ENCODE measurements at places on chromosomes 1 and 21.

GRCh38 chr1:106523497-106523896, 533.0 kb upstream of the PRMT6 start:
- DNase-seq = no peak

- DNase-seq = peak; percentile 48
These were observed 8.9 kb upstream of the LEFTY1 start for GRCh38 chr1:225897595-225898514.

DNA sequence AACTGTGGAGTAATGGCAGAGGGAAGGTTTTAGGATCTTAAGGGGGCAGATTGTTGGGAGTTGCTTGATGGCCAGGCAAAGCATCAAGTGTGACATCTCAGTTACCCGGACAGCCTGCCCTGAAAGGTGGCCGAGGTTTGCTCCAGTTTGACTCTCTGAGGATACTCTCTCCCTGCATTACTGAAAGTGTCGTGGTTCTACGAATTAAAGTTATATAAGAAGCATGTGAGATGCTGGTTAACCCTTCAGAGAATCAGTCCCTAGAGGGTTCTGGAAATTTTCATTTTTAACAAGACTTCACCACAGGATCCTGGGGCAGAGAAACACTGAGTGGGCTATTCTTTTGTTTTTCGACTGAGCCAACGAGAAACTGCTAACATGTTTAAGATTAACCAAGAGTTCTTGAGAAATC, 689 bp upstream of the ZNF644 start:
- no peak for DNase-seq

- no peak for DNase-seq
These were observed 85.3 kb upstream of the ARHGAP29 start for GRCh38 chr1:94322696-94323095.

DNA sequence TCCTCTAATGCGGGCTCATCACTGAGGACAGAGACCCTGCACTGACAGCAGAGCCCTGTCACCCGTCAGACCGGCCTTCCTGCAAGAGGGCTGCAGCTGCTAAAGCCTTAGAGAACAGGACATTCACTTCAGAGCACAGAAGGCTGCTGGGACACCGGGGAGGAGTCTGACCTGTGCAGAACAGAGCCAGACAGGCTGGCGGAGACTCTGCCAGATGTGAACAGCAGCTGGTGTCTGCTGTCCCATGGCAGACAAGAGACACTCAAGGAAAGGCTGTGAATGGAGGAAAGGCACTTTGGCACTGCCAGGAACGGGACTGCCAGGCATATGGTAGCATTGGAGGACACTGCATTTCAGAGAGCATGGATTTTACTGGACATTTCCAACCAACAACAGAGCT, 21.4 kb downstream of the MRAP start:
- DNase-seq = no peak

DNA sequence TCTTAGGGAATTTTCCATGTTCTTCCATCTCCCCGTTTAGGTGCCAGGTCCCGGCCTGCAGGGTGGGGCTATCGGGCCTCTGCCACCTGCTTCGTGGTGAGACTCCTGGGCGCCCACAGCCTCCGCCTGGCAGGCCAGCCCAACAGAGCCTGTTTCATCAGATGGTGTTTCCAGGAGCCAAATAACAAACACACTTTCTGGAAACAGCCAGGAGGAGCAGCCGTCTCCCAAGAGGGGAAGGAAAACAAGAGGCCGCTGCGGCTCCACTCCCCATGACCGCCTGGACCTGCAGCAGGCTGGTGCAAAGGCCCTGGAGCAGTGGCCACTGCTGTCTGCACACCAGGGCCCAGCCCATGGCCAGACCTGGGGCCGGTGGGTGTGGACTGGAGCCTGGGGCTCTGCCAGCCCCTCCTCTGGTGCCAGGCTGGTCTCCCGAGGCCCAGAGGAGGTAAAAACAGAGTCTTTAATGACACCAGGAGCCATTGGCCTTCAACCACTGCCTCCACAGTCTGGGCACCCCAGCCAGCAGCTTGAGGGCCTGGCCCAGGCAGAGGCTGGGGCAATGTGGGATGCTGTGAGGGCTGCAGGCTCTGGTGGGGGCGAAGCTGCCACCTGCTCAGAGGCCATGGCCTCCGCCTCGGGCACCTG, 55.0 kb downstream of the SLX9 start:
- DNase-seq = no peak

DNA sequence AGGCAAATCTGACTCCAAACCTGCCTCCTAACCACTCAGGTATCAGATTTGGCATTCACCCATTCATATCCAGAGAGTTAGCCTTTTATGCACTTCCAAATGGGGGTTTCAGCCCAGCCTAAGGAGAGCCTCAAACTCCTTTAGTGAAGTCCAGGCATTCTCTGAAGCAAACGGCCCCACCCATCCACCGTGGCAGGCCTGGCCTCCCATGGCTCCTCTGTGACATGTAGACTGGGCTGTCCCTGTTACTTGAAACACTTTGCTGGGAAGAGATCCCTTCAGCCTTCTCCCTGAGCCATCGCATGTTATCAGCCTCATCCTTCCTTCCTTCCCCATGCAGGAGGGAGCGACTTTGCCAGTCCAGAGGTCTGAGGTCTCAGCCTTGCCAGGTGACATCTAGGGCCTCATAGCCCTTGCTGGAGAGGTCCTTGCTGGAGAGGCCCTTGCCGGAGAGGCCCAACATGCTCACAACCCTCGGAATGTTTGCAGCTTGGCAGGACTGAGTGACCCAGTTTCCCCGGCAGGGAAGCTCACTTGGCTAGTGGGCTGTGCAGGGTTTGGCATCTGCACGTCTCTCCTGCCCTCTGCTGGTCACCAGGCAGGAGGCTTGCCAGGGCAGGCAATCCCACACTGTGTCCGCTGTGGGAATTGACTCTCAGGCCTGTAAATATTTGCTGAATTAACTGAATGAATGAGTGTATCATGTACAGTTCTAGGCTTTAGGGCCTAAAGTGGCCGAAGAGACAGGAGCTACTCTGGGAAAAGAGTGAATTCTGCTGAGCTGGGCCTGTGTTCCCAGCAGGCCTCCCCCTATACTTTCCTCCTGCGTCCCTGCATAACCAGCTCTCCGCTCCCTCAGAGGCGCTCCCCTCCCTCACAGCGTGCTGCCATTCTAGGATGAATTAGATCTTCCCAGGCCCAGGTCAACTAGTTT, 26.7 kb upstream of the RBM15 start:
- DNase-seq = peak; percentile 65

- DNase-seq = no peak
These were observed 52.9 kb downstream of the MPZL1 start for GRCh38 chr1:167774710-167775109.

DNA sequence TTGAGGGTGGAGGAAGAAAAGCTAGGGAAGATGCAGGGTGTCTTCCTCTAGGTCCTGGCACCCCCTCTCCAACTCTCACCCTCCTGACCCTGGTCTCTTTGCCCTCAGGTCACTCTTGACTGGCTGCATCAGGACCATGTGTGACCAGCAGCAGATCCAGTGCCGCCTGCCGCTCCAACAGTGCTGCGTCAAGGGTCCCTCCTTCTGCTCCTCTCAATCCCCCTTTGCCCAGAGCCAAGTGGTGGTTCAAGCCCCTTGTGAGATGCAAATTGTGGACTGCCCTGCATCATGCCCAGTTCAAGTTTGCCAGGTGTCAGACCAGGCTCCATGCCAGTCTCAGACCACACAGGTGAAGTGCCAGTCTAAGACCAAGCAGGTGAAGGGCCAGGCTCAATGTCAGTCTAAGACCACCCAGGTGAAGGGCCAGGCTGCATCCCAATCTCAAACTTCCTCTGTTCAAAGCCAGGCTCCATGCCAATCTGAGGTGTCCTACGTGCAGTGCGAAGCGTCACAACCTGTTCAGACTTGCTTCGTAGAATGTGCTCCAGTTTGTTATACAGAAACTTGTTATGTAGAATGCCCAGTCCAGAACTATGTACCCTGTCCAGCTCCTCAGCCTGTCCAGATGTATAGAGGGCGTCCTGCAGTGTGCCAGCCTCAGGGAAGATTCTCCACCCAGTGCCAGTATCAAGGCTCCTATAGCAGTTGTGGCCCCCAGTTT, 1.8 kb downstream of the KPRP start:
- DNase-seq = no peak

GRCh38 chr1:26541431-26541815, 11.9 kb downstream of the RPS6KA1 start:
- DNase-seq = no peak

DNA sequence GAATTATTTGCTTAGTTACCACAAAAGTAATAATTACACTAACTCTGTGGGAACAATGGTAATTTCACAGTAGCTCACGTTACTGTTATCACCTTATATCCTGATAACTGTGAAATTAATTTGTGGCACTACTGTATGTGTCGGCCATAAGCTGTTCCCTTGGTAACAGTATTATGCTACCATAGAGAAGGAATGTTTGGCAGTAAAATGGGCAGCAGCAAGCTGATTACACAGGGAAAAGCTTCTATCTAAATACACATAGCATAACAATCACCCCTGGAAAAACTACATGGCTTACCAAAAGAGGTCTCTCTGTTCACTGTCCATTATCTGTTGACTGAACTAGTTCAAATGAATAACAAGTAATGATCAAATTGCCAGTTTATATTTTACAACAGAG, 124.1 kb downstream of the DPYD start:
- DNase-seq = no peak

DNA sequence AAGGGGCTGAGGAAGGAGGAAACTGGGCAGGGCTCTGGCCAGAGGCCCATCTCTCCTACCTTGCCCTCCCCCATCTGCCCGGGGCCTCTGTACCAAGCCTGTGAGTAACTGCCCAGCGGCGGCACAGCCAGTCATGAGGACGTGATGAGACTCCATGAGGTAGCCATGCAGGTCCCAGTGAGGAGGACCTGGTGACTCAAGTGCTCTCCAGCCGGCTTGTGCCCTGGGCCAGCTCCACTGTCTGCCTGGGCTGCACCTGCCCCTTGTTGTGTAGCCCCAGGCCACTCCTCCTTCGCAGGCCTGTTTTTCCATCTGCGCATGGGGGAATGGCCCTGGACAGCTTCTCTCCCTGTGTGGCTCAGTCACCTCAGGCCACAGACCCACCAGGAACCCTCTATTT, 42.0 kb upstream of the PADI1 start:
- DNase-seq = no peak

DNA sequence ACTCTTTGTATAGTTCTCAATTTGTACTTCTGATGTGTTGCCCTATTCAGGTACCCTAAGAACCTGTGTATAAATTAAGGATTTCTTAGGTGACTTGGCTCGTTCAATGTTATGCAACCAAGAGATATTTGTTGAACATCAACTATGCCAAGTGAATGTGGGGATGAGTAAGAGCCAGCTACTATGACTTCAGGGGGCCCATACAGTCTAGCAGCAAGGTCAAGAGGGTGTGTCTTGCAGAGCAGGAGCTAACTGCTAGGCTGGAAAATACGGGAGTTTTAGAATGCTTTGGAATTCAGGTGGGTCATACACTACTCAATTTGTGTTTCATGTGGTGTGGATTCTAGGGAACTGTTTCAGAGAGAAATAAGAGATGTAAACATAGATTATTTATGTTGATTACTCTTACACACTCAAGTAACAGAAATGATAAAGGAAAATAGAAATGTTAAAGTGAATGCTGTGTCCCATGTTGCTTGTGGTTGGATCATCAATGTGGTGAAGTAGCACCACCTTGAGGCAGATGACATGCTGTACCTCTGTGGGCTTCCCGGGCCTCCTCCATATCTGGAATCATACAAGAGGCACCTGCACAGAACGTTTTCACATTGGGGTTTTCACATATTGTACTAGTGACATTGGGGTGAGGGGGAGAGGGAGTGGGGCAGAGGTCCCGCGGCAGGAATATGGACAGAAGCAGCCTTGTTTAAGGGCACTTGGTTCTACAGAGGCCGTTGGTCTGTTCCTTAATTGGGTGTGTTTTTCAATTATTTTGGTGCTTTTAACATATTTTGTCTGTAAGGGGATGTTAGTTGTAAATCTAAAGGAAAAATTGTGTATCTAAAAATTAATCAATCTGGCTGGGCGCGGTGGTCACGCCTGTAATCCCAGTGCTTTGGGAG, 12.4 kb downstream of the ARPC5 start:
- peak; percentile 51 for DNase-seq

DNA sequence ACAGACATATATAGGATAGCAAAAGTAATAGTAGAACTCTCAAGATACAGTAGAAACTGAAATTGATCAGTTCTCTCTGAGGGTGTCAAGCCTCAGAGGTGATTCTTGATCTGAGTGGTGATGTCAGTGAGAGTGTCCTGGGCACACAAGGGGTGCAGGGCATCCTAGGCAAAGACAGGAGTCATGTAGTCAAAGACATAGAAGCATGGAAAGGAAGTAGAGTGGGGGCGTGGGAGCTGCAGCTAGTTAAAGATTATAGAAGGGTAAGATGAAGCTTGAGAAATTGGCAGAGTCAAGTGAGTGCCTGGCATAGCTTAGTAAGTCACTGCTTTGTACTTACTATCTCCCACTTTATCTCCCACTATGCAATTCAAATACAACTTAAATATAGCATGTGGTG, 22.8 kb downstream of the CDC7 start:
- no peak for DNase-seq
